A375 (cell line): ENCODE measurements at places on chromosomes 11 and 22. TPM values are rescaled to one million over a fixed set of nuclear protein-coding genes. Genes with fewer than 3 reads are reported as not detected.

The MS4A2 gene
- not detected in 2 replicates for total RNA-seq

The YPEL4 gene
- total RNA-seq, result 2.0 and 2.4 TPM in 2 replicates

The HTR3A gene
- total RNA-seq, result not detected in 2 replicates

The CECR2 gene
- 0.48 and 1.0 TPM in 2 replicates for total RNA-seq

The CSNK2A3 gene
- 0.72 and 1.1 TPM in 2 replicates for total RNA-seq

The NRIP3 gene
- 2.6 and 3.1 TPM in 2 replicates for total RNA-seq

The KDM4E gene
- total RNA-seq, result not detected in 2 replicates

The CST6 gene
- 0.19 and 0.91 TPM in 2 replicates for total RNA-seq

The OR52I2 gene
- not detected in 2 replicates for total RNA-seq

The MLC1 gene
- total RNA-seq, result 0.04 and 0.34 TPM in 2 replicates

The C11orf98 gene
- total RNA-seq, result 258 and 334 TPM in 2 replicates

The DRD2 gene
- 1.1 and 1.8 TPM in 2 replicates for total RNA-seq
